ENCODE measurements at places on chromosomes 12 and 14.

DNA sequence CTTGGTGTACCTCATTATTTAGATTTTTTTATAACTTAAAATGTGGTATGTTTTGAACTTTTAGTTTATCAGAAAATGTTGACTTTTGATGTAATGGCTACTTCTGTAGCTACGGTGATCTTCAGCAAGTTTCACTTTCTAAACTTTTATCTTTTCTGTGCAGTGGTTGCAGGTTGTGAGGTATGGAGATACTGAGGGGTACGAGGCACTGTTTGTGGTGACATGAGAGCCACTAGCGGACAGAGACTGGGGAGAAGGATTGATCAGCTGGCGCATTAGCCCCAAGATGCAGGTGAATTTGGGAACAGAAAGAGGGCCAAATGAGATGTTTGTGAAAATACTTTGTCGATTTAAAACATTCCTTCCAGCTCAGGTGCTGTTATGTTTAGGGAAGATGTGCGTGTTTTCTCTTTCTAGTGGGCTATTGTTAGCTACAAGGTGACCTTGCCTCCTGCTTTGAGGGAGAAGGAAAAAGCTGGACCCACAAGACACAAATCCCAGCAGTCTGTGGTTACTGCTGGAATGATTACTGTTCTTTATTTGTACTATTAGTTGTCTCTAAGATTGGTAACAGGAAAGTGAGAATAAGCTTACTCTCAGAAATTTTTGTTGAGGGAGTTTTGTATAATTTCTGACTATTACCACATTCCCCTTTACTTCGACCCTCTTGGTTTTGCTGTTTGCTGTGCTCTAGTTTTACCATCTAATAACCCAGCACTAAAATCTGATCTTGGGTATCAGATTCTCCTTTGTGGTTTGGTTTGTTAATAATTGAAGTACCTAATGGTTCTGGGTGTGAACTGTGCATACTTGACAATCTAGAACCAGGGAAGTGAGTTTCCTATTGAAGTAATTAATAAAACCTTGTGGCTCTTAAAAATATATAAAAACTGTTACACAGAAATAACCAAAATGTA is 61.7 kb downstream of the FBXO34 start:
- peak overlapping the region; percentile 71 for H3K27ac ChIP-seq
- peaks cover 51% of the 10 kb centered on the region for H3K4me1 ChIP-seq
- H3K4me3 ChIP-seq: no peak overlapping the region
- H3K27me3 ChIP-seq: no peaks in the 10 kb centered on the region

DNA sequence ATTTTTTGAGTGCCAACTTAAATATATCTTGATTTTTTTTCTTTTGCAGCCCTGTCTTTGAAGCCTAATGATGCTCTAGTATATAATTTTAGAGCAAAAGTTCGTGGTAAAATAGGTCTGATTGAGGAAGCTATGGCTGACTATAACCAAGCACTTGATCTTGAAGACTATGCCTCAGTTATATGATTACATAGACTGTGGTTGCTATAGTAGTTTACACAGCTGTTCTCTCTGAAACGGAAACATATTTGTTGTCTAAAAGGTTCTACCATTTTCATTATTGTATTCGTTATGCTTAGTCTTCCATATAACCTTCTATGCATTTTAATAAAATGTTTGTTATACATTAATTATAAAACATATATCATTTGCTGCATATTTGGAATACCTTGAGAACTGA is 246.7 kb downstream of the TTC6 start:
- no peaks in the 10 kb centered on the region for H3K36me3 ChIP-seq
- no peak overlapping the region for H3K4me3 ChIP-seq
- H3K27me3 ChIP-seq: no peaks in the 10 kb centered on the region
- H3K4me1 ChIP-seq: no peaks in the 10 kb centered on the region
- DNase-seq: no peak
- no peak overlapping the region for H3K27ac ChIP-seq

DNA sequence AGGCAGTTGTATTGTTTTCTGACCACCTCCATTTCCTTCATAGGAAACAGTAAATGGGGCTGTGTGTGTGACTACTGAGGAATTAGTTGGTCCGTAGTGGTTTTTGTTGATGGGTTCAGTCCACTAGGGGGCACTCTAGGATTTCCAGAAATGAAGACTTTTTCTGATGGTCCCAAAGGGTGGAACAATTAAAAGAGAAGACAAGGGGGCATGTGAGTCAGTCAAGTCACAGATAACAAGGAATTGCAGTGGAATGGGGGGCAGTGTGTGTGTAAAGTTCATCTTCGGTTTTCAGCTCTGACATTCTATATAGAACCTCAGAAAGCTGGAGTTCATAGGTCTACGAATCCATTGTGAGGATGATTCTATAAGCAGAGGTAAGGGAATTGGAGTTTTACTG is 186.6 kb upstream of the OR4E1 start:
- no peaks in the 10 kb centered on the region for H3K27me3 ChIP-seq
- no peak for DNase-seq
- no peak overlapping the region for H3K27ac ChIP-seq
- H3K4me1 ChIP-seq: no peaks in the 10 kb centered on the region
- H3K4me3 ChIP-seq: no peak overlapping the region

GRCh38 chr12:120991965-120992364 is 13.6 kb downstream of the HNF1A start:
- no peaks in the 10 kb centered on the region for H3K27me3 ChIP-seq
- H3K4me3 ChIP-seq: no peak overlapping the region
- no peaks in the 10 kb centered on the region for H3K4me1 ChIP-seq

DNA sequence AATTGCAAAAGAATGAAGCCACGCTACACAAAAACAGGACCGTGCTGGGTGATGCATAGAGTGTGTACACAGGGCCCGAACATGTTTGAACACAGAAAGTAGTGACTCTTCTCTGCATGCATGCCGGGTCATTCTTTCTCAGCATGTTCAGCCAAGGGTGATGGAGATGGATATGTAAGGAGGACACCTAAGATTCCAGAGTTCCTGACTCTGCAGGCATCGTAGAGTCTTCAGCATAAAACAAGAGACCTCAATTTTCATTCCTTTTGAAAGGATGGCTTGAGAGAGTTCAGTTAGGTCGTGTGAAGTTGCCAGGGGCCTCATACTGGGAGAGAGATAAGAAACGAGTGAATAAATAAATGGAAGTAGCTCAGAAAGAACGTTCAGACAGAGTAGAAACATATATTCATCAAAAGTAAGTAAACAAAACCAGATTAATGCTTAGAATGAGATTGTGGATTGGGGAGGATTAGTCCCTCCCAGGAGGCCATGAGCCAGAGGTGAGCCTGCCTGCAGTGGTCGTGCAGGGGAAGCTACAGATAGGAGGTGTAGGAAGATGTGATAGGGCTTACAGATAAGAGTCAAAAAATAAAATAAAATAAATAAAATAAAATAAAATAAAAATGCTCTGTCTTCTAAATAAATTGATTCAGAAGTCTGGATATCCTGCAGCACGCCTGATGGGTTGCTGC is 27.6 kb upstream of the SEL1L start:
- no peaks in the 10 kb centered on the region for H3K27me3 ChIP-seq
- no peaks in the 10 kb centered on the region for H3K36me3 ChIP-seq
- no peak for DNase-seq

- no peak overlapping the region for H3K27ac ChIP-seq
- no peak overlapping the region for H3K4me3 ChIP-seq
- no peaks in the 10 kb centered on the region for H3K36me3 ChIP-seq
- H3K4me1 ChIP-seq: peaks cover 21% of the 10 kb centered on the region
- no peaks in the 10 kb centered on the region for H3K27me3 ChIP-seq
- no peak for DNase-seq
Measured at GRCh38 chr12:93183940-93184671, 193.6 kb upstream of the NUDT4 start.

- H3K4me3 ChIP-seq: no peak overlapping the region
- no peak overlapping the region for H3K27ac ChIP-seq
- no peaks in the 10 kb centered on the region for H3K4me1 ChIP-seq
- no peak for DNase-seq
- no peaks in the 10 kb centered on the region for H3K27me3 ChIP-seq
Measured at GRCh38 chr14:60925286-60925685, 55.6 kb downstream of the TRMT5 start.

DNA sequence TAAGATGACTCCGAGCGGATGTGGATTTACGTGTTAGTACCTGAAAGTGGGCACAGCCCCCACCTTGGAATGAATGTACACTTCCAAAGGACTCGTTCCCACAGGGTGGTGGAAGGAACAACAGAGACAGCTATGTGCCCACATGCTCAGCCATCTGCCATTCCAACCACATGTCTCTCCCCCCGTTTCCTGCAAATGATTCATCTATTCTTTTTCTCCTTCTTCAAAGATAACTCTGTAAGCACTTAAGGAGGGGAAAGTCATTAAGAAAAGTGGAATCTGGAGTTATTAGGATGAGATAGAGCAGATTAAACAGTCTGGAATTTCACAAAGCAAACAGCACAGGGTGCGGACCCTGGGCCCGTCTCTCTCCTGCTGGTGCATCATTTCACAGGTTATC is 18.5 kb upstream of the DUSP6 start:
- H3K4me3 ChIP-seq: no peak overlapping the region
- peaks cover 27% of the 10 kb centered on the region for H3K4me1 ChIP-seq
- H3K36me3 ChIP-seq: no peaks in the 10 kb centered on the region
- H3K27me3 ChIP-seq: no peaks in the 10 kb centered on the region
- H3K27ac ChIP-seq: peak overlapping the region; percentile 16

DNA sequence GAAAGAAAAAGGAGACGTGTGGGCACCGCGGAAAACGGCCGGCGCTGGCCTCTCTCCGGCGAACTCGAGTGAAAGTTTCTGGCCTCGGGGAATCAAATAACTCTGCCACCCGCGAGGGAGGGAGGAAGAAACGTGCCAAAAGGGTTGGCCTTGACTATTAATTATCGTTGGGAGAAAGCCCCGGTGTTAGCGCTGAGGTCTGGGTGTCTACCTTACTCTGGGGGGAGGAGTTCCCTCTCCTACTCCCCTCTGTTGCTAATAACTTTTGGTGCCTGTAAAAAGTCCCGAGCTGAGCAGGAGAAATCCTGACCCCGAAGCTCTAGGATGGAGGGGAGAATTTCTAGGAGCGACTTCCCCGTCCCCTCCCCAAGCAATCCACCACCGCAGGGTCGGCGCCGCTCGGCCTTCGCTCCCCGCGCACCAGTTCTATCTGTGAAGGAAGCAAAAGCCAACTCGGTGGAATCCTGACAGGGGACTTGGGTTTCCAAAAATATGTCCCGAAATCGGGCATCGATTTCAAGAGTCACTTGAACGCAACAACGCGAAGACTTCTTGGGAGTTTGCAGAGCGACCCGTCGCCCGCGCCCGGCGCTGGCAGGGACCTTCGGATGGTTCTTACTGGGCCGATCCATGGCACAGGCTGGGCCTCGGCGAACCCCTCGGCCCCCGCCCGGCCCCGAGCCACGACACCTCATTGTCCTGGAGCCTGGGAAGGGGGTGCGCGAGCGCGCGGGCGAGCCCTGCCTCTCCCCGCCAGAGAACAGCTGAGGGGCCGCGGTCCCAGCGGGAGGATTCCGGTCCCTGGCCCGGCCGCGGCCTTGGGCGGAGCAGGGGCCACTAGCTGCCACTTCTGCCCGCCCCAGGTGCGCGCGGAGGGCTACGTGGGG is 1.7 kb downstream of the OTX2 start:
- peaks cover 100% of the 10 kb centered on the region for H3K27me3 ChIP-seq
- H3K27ac ChIP-seq: no peak overlapping the region
- H3K4me3 ChIP-seq: no peak overlapping the region

- H3K27me3 ChIP-seq: no peaks in the 10 kb centered on the region
- no peak for DNase-seq
- no peaks in the 10 kb centered on the region for H3K4me1 ChIP-seq
- no peak overlapping the region for H3K27ac ChIP-seq
- H3K36me3 ChIP-seq: no peaks in the 10 kb centered on the region
Measured at GRCh38 chr12:41479426-41479825, 291.3 kb downstream of the PDZRN4 start.

DNA sequence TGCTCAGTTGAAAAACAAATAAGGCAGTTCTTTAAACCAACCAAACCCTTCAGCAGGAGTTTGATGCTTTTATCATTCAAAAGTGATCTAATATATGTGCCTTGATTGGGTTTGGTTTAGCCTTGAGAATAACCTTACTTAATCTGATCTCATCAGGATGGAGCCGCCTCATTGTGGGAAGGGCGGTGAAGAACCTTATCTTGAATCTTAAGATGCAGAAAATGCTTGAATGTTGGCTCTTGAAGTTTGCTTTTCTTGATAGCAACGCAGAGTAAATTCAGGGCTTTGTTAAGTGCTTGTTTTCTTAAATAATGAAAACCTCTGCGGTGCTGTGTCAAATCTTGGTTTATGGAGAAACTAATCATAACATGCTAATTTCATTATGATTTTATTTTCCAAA is 138.2 kb downstream of the MON2 start:
- DNase-seq: no peak
- H3K4me1 ChIP-seq: no peaks in the 10 kb centered on the region
- H3K4me3 ChIP-seq: peak overlapping the region; percentile 80
- no peaks in the 10 kb centered on the region for H3K27me3 ChIP-seq

- DNase-seq: no peak
- no peaks in the 10 kb centered on the region for H3K27me3 ChIP-seq
- no peak overlapping the region for H3K27ac ChIP-seq
Measured at GRCh38 chr12:3597526-3598210, 106.7 kb downstream of the PRMT8 start.

- no peak for DNase-seq
- no peak overlapping the region for H3K4me3 ChIP-seq
- no peaks in the 10 kb centered on the region for H3K36me3 ChIP-seq
- no peak overlapping the region for H3K27ac ChIP-seq
Measured at GRCh38 chr12:28253161-28253641, 62.9 kb downstream of the CCDC91 start.

GRCh38 chr12:4269279-4269991 is 4.1 kb upstream of the CCND2 start:
- peaks cover 29% of the 10 kb centered on the region for H3K4me1 ChIP-seq
- peak overlapping the region; percentile 92 for H3K4me3 ChIP-seq
- no peaks in the 10 kb centered on the region for H3K36me3 ChIP-seq
- no peak for DNase-seq

GRCh38 chr12:24853588-24853987 is 95.3 kb downstream of the BCAT1 start:
- no peak for DNase-seq
- no peak overlapping the region for H3K4me3 ChIP-seq
- no peak overlapping the region for H3K27ac ChIP-seq
- no peaks in the 10 kb centered on the region for H3K27me3 ChIP-seq
- H3K36me3 ChIP-seq: no peaks in the 10 kb centered on the region

DNA sequence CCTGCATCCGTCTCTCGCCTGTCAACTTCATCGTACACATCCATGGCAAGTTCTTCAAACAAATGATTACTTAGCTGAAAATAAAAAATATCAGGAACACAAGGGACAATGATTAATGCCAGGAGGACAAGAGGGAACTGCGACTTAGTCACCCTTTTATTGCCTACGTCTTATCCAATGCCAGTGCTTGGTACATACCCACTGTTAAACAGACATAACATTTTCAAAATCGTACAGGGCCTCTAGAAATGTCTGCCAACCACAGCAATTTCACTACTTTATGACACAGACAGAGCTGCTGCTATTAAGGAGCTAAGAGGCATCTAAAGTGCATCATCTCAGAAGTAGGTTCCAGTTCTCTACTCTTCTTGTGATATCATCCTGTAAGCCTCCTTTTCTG is 34.6 kb downstream of the GIT2 start:
- DNase-seq: no peak
- no peaks in the 10 kb centered on the region for H3K4me1 ChIP-seq
- H3K36me3 ChIP-seq: no peaks in the 10 kb centered on the region
- H3K27ac ChIP-seq: no peak overlapping the region
- no peak overlapping the region for H3K4me3 ChIP-seq

Measured in esophagus squamous epithelium (tissue), 5 donors.